GM10248 (cell line): ENCODE measurements at places on chromosomes 6 and 20.

- DNase-seq, result no peak
These were observed 21.6 kb downstream of the NRSN1 start for GRCh38 chr6:24147511-24148153.

GRCh38 chr6:11785415-11785773 lies 6.8 kb upstream of the ADTRP start:
- peak; percentile 73 for DNase-seq

- no peak for DNase-seq
These were observed 85.9 kb downstream of the CEP162 start for GRCh38 chr6:84141521-84141920.

GRCh38 chr20:63373996-63374395 lies 12.8 kb upstream of the CHRNA4 start:
- no peak for DNase-seq

DNA sequence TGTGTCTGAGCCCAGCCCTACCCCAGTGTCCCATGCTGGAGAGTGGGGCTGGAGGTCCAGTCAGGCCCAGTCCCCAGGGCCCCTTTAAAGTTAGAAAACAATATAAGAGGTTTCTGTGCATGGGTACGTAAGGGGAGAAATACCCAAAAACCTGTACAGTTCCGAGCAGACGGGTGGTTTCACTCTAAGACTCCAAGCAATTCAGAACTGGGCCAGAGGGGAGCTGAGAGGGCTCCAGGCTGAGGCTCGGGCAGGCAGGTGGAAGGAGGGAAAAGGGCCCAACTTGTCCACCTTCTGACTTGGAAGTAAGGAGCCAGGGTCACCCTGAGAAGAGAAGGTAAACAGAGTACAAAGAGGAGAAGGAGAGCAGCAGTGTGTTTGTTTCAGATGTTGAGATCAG lies 296.0 kb downstream of the CDH4 start:
- no peak for DNase-seq

DNA sequence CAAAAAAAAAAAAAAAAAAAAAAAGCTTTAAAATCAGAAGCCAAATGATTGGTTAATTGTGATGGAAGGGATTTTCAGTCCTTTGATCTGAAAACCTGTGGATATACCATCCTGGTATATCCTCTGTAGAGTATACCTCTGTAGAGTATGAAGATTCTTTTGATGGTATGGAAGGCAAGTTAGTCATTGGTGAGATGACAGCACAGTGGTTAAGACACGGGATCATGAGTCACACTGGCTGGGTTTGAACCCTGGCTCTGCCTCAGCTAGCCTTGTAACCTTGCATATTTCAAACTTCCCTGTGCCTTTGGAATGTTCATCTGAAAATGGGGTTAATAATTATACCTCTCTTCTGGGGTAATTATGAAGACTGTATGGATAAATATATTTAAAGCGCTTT lies 179.3 kb downstream of the CARMIL1 start:
- no peak for DNase-seq

GRCh38 chr20:2353231-2353630 lies 27.5 kb upstream of the TGM6 start:
- DNase-seq, result no peak

- no peak for DNase-seq
These were observed 323.4 kb downstream of the BTBD3 start for GRCh38 chr20:12241065-12241464.

DNA sequence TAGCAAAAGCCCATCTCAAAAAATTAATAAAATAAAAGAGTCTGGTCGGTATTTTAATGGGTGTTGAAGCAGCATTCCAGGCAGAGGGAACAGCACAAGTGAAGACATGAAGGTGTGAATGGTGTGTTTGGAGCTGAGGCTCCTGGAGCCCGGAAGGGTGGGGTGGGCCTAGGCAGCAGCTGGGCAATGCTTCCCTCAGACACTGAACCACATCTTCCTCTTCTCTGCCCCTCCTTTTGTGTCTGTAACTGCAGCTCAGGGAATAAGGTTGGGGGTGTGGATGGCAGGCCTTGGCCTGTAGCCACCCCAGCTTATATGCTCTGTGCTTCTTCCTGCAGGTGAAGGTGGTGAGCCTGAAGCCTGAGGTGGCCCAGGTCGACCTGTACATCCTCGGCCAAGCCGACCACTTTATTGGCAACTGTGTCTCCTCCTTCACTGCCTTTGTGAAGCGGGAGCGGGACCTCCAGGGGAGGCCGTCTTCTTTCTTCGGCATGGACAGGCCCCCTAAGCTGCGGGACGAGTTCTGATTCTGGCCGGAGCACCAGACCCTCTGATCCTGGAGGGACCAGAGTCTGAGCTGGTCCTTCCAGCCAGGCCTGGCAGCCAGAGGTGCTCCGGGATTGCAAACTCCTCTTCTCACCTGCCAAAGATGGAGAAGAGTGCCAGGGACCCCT lies 26.6 kb downstream of the POFUT1 start:
- no peak for DNase-seq

DNA sequence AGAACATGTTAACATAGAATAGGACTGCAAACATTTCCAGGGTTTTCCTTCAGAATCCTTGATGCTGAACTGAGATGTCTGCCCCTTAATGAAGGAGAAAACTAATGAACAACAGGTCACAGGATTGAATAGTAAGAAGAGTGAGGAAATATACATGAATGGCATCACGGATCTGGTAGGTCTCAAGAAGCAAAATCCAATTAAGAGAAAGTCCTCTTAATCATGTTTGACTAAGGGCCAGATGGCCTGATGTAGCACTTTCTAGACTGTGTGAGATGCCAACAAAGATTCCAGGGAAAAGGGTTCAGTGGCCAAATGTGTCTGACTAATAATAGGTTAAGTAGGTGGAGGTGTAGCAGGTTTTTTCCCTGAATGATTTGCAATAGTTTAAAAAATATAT lies 13.7 kb upstream of the SHPRH start:
- no peak for DNase-seq

- DNase-seq, result no peak
These were observed 90.1 kb downstream of the BMP5 start for GRCh38 chr6:55785273-55785672.

DNA sequence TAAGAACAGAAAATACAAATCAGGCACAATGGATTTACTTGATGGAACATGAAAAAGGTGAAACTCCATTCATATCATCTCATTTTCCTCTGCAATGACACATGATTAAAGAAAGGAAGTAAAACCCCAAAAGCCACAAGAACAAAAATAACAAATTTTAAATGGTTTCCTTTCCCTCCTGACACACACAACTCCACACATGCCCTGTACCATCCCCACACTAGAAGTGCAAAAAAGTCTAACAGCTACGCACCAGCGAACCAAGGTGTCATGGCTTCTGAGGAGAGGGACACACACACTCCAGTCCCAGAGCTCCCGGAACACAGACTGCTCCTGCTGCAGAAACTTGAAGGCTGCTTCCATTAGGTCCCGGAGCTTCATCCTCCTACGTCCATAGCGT lies 25.3 kb downstream of the MDN1 start:
- no peak for DNase-seq

GRCh38 chr20:49595811-49596561 lies 28.0 kb upstream of the PTGIS start:
- DNase-seq, result no peak

- no peak for DNase-seq
These were observed 397 bp downstream of the PEDS1 start for GRCh38 chr20:50153153-50153499.

GRCh38 chr20:45792317-45793118 lies 764 bp downstream of the DNTTIP1 start:
- DNase-seq, result no peak

- DNase-seq, result no peak
These were observed 50.7 kb downstream of the ANKRD60 start for GRCh38 chr20:58177799-58178198.

- DNase-seq, result no peak
These were observed 128.7 kb downstream of the DNAH8 start for GRCh38 chr6:38843798-38844197.

- DNase-seq, result no peak
These were observed 920 bp upstream of the RNF5 start for GRCh38 chr6:32177183-32177787.

DNA sequence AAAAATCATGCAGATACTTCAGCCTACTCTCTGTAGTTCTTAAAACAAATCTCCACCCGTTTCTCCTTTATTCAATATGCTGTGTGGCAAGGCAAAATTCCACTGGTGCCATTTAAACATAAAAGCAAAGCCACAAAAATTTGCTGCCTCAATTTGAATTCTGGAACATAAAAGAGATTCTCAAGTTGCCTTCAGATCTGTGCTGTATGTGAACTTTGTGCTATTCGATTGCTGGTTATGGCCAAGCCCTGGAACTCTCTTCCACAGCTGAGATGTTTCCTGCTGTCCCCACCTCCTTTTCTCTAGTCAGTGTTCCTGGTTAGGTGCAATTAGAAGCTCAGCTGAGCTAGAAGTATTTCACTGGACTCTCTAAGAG lies 395.3 kb upstream of the BTBD3 start:
- DNase-seq, result no peak

GRCh38 chr20:10893321-10893720 lies 219.5 kb upstream of the JAG1 start:
- no peak for DNase-seq

GRCh38 chr20:59451641-59452040 lies 151.2 kb downstream of the EDN3 start:
- DNase-seq, result no peak

GRCh38 chr6:47854971-47855370 lies 73.1 kb downstream of the OPN5 start:
- DNase-seq, result no peak

- DNase-seq, result no peak
These were observed 18.1 kb upstream of the FERMT1 start for GRCh38 chr20:6140947-6141346.

DNA sequence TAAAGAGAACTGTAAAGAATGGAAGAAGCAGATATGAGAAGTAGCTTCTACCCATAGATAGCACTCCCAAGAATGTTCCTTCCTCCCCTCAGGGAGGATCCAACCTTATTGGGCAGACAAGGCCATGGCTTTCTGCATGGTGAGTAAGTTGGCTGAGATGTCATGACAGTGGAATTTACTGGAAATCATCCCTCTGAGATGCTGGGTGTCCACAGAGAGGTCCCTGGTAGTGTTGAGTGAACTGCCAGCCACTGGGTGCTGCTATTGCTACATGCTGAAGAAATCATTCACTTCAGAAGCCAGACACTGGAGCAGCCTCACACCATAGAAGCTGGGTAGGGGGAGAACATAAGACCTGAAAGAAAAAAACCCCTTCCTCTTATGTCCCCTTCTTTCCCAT lies 46.4 kb upstream of the FERMT1 start:
- no peak for DNase-seq

- no peak for DNase-seq
These were observed 12.3 kb downstream of the MYT1 start for GRCh38 chr20:64176551-64176950.

- DNase-seq, result no peak
These were observed 271.3 kb upstream of the BTBD3 start for GRCh38 chr20:11646359-11646758.

DNA sequence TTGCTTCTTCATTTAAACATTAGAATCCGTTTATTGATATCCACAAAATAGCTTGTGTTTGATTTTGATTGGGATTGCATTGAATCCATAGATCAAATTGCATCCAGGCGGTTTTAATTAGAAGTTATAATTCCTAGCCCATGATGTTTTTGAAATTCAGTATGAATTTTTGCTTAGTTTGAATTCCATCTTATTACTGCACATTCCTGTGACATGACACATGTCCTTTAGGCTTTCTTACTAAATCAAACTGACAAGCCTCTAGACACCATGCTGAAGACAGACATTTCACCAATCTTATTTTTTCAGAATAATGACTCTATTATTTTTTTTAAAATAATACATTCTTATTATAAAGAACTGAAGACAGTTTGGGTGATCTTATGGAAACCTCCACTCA lies 21.4 kb upstream of the PI16 start:
- DNase-seq, result no peak

DNA sequence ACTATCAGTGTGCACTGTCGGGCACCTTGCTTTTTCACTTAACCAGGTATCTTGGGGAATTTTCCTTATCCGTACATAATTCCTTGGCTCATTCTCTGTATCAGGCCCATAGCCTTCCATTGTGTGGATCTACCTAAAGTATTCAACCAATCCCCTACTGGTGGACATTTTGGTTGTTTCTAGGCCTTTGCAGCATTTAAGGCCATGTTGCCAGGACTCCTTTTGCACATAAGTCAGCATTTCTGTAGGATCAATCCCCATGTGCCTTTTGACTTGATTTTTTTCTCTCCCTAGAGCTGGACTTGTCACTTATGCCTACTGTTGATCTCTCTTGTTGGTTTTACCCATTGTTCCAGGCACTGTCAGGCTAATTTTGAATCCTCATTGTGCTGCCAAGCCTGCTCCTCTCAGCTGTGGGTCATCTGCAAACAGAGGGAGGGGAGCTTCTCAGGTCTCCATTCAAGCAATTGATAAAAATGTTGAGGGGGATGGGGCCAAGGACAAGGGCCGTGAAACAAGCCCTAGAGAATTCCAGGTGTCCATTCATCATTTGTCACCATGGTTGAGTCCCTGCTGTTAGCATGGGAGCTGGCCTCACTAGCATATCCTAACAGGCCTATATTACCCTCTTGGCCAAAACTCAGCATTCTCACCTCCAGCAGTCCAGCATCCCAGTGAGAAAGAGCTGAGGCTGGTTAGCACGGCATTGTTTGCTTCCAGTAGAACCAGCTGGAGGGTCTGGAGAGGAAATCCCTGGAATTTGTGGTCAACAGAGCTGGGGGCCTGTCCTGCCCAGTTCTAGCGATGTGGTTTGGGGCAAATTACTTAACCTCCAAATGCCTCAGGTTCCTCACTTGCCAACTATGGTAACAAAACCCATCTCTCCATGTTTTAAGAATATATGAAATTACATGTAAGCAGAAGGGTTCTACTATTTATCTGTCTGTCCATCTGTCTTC lies 178.4 kb downstream of the MRPL14 start:
- DNase-seq, result no peak

DNA sequence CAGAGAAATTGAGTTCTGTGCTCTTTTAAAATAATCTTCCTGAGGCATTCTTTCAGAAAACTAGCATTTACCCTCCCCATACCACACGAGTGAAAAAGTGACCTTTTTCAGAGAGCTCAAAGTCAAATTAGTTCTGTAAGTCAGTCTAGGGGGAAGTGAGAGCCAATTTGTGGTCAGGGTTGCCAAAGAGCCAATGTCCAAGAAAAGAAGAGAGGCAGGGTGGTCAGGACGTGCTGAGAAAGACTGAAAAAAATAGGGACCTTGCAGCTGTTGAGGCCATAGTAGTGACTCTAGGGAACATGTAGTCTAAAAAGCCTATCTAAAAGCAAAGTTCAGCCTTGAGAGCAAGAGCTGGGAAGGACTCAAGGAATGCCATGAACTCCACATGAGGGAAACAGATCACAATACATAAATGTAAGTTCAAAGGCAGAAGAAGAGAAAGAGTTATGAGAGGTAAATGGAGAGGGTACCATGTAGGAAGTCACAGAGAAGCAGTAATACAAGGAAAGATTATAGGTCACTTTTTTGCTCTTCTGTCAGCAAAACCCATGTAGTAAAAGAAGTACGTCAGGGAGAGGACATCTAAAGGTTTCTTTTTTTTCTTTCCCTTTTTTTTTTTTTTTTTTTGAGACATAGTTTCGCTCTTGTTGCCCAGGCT lies 565.1 kb upstream of the FLRT3 start:
- DNase-seq, result peak; percentile 19

GRCh38 chr6:158057213-158057987 lies 75.7 kb downstream of the SYNJ2 start:
- DNase-seq, result peak; percentile 56

- DNase-seq, result no peak
These were observed 132.1 kb upstream of the ARID1B start for GRCh38 chr6:156645097-156645496.
